CD4-positive, alpha-beta T cell treated with Interleukin-21 for 1 hour (primary cell): ENCODE measurements at places on chromosomes 6 and 20.

DNA sequence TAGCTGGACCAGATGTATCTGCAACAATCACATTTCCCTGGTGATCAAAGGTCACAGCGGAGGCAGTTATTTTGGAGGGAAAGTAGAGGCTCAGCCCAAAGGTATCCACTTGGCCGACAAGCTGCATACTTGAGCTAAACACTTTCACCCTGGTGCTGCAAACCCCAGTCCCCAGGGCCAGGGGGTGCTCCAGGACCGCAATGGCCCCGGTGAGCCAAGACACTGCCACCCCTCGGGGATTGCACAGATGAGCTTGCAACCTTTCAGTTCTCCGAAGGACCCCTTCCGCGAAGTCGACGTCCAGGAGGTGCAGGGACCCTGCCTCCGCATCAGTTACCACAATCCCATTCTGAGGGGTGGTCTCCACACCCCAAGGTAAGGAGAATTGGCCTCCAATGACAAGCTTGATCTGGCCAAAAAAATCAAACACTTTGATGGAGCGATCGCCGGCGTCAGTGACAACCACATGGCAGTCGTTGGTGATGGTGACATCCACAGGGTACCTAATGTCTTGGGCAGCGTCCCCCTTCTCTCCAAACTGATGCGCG lies 823 bp downstream of the NHLRC1 start:
- no peak for DNase-seq

DNA sequence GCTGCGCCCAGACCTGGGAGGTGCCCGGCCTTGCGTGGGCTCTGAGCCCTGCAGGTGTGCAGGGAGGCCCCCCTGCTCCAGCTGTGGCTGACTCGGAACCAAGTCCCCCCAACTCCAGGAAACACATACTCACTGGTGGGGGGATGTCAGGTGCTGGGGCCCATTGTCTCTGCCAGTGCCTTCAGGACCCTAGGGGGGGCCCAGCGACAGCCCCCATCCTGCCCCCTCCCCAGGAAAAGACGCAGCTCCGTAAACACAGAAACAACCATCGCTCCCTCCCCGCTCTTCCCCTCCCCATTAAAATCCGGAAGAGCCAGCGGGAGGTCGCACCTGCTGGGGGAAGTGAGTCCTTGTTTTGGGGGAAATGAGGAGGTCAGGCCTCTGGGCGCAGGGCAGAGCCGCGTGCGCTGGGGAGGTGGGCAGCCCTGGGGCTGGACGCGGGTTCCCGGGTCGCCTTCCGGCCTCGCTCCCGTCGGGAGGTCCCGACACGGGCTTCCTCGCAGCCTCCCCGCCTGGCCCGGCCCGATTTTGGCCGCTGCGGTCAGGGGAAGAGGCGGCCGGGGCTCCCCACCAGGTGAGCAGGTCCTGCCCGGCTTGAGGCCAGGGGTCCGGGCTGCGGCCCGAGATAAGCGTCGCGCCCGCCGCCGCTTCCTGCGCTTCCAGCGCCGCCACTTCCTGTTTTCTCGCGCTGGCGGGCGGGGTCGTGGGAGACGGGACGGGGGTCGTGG lies 6.2 kb downstream of the C20orf204 start:
- no peak for DNase-seq

DNA sequence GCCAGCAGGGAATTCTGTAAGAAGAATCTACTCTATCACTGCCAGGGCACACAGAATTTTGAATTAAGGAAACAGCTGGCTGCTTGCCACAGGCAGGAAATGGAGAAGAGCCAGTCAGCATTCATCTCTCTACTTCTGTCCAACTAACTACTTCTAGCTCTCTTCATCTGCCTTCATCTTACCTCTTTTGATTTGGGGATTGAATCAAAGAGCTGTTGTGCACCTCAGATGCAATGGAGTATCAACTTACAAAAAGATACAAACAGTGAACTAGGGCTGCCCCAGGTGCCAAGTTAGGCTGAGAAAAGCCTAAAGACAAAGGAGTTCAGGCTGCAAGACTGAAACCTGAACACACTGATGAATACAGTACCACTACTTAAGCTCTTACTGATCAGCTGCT lies 82.0 kb downstream of the PTPRK start:
- DNase-seq: no peak

DNA sequence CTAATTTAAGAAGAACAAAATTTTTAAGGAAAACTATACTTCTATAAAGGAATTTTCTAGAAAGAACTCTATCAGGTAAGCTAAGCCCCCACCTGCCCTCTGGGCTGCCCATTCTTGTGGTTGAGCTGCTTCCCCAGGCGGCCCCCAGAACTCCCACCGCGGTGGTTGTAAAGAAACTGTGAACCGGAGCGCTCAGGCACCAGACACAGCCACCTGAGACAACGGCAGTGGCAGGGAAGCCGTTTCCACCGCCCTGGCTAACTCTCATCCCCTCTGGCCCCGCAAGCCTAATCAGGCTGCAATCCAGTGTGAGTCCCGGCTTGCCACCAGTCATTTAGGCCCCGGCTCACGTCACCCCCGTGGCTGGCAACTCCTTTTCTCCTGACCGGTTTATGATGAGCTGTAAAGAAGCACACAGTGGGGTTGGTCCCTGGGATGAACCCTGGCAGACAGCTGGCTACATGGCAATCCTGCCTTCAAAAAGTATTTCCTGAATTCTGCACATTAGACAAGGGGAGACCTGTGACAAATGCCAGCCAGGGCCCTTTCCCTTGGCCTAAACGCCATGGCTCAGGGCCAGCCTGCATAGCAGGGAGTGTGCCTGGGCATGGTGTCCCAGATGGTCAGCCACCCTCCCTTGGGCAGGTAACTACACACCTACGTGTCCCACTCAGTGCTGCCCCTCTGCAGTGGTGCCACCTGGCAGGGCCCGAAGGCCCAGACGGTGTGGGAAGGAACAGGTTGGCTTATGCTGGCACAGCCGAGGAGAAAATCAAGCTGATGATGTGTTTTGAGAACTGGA lies 63.8 kb upstream of the GPR31 start:
- no peak for DNase-seq

- DNase-seq: no peak
Measured at GRCh38 chr6:160042014-160042773, 73.3 kb downstream of the IGF2R start.

DNA sequence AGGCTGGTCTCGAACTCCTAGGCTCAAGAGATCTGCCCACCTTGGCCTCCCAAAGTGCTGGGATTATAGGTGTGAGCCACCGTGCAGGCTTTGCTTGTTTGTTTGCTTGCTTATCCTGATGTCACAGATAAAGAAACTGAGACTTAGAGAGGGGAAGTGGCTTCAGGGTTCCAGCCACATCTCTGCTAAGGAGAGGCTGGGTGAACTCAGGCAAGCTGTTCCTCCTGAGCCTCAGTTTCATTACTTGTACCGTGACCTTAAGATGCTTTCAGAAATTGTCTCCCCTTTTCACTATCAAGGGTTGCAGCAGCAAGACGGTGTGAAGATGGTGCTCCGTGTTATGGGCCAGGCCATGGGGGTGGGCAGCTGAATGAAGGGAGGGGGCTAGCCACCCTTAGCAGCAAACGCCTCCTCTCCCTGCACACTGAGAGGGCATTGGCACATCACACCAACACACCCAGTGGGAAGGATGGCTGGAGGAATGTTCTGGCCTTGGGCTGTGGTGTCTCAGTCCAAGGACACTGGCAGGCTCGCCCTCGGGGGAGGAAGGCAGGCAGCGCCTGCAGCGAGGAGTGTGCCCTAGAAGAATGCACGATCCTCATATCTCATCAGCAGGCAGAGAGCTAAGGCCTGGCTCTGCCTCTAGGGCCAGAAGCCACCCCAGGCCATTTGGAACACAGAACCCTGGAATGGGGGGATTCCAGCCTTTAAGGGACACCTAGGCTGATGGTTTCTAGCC lies 48.2 kb upstream of the TLDC2 start:
- no peak for DNase-seq

DNA sequence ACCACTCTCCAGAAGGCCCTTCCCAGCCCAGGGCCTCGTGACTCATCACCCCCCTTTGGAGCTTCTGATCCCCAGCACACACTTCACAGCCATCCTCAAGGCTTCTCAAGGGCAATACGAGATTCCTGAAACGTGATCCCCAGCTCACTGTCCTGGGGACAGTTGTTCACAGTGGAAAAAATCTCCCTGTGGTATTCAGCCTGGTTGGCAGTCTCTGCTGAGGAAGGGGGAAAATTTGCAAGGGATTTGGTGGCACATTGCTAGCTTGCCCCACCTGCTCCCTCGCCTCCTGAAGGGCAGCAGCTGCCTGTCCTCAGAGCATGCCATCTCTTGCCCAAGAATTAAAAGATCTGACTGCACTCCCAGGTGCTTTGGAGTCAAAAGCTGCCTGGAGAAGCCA lies 20.7 kb upstream of the PKHD1 start:
- no peak for DNase-seq

DNA sequence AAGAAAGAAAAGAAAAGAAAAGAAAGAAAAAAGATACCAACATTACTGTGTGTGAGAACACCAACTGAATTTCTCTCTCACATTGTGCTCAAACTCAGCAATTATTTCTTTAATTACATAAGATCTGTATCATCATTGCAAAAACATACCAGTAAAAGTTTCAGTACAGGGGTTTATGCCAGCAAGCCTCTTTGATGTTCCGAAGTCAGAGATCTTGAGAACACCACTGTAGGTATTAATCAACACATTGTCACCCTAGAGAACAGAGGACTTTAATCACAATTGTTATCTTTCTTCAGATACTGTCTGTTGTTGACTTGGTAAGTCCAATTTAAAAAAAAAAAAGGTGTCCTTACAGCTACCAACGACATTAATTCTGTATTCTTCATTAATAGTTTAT lies 60.9 kb upstream of the MAP7 start:
- no peak for DNase-seq

GRCh38 chr6:21201637-21202350 lies 391.8 kb upstream of the SOX4 start:
- DNase-seq: no peak

DNA sequence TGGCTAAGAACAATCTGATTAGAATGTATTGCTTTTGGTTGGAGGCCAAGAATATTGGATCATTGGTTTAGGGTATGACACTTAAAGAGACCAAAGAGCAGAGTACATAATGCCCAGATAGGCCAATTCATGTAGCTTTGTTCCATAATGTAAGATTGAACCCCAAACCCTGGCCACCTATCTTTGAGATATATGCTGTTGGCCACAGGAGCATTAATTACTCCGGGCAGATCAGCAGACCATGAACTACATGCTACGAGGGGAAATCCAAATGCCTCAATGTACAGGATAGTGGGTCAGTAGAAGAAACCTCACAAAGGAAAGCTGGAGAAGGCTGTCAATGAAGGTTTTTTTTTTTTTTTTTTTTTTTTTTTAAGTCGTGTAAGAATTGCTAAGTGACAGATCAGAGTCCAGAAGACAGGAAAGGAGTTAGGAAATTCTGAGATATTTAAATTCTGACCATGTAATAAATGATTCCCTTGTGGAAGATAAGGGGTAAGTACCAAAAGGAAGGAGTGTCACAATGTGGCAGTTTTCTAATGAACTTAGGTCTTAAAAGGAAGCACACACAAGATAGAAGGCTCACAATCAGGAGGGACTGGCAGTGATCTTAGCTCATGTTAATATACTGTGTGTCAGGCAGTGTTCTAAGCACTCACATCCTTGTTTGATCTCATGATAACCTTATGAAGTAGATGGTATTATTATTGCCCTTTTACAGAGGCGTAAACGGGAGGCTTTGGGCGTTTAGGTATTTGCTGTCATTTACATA lies 61.4 kb downstream of the CARMIL1 start:
- no peak for DNase-seq

GRCh38 chr6:129699659-129700058 lies 10.3 kb downstream of the ARHGAP18 start:
- no peak for DNase-seq

DNA sequence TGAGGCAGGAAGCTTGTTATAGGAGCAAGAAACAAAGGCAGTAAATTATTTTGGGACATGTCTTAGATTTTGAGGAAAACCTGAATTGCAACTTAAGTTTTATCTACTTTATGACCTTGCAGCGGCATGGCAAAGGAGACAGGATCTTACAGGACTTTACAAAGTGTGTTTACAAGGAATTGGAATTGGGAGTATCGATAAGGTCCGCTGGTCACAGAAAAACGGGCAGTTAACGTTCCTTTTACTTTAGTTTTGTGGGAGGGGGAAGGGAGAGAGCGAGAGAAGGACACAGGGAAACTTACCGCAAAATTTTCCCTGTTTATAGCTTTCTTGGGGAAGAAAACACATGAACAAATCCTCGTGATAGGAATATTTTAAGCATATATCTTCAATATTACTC lies 1607.2 kb downstream of the GRIK2 start:
- DNase-seq: no peak

- no peak for DNase-seq
Measured at GRCh38 chr6:78693835-78694234, 173.5 kb upstream of the IRAK1BP1 start.

GRCh38 chr20:17878069-17878911 lies 90.3 kb downstream of the SNX5 start:
- no peak for DNase-seq

DNA sequence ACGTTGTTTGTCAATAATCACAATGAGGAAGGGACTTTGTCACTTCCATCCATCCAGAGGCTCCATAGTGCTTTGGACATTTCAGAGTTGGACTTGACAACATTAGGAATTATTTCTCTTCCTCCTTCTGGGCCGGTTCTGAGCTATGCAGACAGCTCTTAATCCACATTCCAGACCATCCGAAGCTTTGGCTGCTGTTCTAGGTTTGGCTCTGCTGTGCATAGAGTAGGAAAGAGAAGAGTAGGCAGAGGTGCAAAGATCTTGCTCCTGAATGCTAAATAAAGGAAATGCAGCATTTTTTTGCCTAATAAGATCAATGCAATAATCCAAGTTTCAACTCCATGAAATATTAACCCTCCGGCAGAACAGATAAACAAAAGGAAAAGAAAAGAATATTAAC lies 251.8 kb upstream of the PRND start:
- DNase-seq: no peak

- no peak for DNase-seq
Measured at GRCh38 chr20:32537657-32538525, 47.2 kb downstream of the NOL4L start.

DNA sequence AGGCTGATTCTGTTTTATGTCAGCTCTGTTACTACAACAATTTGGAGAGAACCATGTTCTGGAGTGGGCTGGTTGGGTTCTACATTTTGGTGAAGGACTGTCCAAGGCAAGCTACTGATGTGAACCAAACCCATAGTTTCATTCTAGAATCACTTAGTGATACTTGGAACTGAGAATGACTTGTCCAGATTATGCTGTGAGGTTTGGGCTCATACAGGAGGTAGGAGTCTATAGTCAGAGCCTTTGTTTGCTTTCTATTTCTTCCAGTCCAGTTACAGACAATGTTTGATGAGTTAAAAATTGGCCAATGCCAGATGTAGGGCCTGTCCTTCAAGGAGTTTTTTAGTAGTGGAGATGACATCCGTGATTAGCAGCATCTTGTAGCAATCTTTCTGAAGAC lies 97.9 kb downstream of the LRRC1 start:
- DNase-seq: no peak

DNA sequence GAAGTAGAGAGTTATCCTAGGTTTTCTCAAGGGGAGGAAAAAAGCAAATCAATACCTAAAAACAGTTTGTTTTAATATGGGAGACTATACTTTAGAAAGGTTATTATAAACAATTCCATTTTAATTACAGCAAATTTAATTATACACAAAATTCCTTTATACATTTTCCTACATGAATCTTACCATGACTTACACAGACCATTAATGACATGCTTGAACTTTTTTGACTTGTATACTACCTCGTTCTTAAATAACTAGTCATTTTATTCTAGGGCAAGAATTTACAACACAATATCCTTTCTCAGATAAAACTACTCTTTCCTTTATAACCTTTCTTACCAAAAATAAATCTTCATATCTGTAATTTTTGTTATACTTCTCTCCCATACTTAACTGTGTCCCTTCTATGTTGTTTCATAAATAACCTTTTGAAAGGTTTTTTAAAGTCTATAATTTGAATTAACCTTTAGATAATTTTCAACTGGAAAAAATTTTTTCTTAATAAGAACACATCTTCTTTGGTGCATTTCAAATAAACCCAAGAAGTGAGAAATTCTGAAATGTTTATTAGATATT lies 729.4 kb downstream of the TENT5A start:
- no peak for DNase-seq
